ENCODE measurements at places on chromosomes 1 and 21.

GRCh38 chr1:217542837-217543236, 88.1 kb downstream of the GPATCH2 start:
- DNase-seq, result no peak

DNA sequence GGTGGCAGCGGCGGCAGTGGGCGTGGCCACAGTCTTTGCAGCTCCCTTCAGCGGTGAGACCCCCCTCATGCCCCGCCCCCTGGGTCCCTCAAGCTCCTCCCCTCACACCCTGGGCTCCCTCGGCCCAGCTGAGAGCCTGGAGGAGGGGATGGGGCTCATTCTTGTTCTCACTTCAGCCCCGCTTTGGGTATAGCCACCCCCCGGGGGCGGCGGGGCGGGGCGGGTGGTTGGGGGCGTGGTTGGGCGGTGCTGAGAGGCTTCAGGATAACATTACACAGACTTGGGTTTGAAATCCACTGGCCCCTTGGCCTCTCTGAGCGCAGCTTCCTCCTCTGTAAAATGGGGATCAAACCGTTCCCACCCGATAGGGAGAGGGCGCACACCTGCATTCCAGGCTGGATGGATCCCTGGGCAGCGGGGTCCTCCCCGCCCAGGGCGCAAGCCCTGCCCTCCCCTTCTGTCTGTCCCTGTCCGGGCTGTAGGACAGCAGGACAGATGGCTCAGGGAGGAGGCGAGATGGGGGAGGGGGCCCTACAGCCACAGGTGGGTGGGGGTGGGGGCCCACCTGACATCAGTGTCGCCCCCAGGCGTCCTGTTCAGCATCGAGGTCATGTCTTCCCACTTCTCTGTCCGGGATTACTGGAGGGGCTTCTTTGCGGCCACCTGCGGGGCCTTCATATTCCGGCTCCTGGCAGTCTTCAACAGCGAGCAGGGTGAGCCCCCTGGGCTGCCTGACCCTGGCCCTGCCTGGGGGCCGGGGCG, 5.1 kb downstream of the CLCNKA start:
- DNase-seq, result no peak

DNA sequence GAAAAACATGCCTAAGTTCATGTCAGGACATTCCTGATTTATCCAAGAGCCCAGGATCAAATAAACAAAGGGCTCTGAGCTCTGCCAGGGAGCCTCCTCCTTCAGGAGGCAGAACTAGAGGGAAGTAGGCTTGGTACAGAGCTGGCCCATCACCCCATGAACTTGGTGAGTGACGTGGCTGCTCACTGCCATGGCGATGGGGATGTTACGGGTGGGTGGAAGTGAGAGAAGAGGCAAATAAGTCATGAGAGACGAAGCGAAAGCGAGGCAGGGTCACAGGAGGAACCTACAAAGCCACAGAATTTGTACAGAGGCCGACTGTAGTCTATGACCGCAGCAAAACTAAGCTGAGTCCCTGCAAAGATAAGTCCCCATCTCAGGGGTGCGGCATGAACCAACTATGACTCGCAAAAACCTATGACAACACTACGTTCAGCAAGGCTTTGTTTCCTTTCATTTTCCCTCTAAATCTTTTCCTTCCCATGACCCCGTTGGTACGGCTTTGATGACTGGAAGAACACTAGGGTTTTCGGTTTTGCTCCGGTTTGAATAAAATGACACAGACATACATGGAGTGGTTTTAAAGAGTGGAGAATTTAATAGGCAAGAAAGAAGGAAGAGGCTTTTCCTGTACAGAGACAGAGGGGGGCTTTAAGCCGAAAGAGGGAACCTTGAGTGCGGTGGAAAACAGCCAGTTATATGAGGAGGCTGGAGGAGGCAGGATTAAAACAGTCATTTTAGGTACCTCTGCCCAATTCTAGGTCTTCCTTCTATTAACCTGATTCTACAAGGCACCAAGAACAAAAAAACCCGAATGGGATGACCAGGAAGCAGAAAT, 74.1 kb downstream of the CD46 start:
- no peak for DNase-seq

- no peak for DNase-seq
Observed at GRCh38 chr1:53449021-53449420, 10.2 kb upstream of the DMRTB1 start.

- no peak for DNase-seq
Observed at GRCh38 chr1:75543705-75544104, 67.2 kb downstream of the SLC44A5 start.

- no peak for DNase-seq
Observed at GRCh38 chr1:20640183-20640597, 6.9 kb downstream of the PINK1 start.

DNA sequence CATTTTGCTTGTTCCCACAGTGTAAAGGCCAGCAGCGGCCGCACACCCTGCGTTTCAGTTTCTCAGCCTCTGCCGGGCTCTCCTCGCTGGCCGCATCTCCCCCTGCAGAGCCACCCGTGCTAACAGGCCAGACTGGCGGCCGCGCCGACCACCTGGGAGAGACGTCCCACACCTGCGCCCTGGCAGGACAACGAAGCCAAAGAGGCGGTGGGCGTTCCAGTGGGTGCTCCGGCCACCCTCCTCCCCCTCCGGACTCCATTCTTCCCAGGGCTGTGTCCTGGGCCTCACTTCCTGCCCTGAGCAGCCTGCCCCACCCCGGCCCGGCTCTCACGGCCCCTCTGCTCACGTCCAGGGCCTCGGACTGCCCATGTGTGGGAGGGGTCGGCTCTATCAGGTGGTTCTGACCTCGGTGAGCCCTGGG, 31.9 kb upstream of the SLC19A1 start:
- DNase-seq, result no peak

GRCh38 chr1:3451994-3452865, 2.2 kb upstream of the ARHGEF16 start:
- DNase-seq, result no peak

DNA sequence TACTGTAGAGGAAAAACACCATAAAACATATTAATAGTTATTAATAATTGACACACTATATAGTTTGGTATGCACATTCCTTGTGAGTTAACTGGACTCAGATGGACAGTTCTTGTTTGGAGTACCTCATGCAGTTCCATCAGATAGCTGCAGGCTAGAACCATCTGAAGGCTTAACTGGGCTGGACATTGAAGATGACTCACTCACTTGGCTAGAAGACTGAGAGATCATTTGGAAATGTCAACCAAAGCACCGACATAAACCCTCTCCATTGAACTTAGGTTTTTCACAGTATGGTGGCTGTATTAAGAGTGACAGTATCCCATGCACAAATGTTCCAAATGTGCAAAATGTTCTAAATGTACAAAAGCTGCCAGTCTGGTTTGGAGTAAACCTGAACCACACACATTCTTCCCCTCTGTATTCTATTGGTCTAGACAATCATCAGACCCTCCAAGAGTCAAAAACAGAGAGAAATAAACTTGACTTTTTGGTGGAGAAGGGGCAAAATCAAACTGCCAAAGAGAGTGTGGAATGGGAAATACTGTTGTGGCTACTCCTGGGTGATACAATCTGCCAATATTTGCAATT, 708.4 kb downstream of the KCNT2 start:
- no peak for DNase-seq

DNA sequence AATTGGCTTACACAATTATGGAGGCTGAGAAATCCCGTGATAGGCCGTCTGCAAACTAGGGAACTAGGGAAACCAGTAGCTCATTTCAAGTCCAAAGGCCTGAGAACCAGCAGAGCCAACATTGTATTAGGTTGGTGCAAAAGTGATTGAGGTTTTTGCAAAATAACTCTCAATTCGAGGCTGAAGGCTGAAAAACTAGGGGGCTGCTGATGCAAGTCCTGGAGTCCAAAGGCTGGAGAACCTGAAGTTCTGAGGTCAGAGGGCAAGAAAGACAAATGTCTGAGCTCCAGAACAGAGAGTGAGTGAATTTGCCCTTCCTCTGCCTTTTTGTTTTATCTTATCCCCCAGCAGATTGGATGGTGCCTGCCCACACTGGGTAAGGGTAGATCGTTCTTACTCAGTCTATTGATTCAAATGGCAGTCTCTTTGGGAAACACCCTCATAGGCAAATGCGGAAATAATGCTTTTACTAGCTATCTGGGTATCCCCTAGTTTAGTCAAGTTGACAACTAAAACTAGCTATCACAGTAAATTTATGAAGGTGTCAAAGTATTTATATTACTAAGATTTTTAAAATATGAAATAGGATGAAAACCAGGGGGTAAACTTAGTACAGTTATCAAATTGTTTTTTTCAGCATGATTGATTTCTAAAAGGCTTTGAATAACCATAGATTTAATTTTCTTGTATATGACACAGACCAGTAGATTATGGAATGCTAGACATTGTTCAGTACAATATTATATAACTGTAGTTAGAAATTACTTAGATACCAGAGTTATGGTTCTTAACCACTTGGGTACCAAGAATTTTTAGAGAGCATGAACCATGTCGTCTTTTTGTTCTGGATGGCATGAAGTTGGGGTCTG, 15.4 kb downstream of the RABGAP1L start:
- DNase-seq, result no peak

- DNase-seq, result no peak
Observed at GRCh38 chr1:4931486-4931885, 277.1 kb downstream of the AJAP1 start.

DNA sequence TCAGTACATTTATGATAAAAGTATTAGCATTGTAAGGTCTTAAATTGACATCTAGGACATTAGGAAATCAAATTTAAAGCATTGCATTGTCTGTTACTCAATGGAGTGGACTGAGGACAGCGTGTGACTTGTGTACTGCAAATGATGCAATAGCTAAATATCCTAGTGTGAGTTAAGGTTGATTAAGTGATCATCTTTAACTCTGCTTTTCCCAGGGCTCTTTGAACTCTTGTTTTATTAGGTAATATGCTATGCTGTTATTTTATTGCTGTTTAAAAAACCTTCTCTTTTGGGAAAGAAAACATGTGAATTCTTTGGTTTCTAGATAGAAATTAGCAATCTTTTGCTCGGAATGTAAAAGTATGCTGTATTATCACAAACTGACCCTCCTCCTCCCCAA, 38.6 kb downstream of the NFIA start:
- no peak for DNase-seq

DNA sequence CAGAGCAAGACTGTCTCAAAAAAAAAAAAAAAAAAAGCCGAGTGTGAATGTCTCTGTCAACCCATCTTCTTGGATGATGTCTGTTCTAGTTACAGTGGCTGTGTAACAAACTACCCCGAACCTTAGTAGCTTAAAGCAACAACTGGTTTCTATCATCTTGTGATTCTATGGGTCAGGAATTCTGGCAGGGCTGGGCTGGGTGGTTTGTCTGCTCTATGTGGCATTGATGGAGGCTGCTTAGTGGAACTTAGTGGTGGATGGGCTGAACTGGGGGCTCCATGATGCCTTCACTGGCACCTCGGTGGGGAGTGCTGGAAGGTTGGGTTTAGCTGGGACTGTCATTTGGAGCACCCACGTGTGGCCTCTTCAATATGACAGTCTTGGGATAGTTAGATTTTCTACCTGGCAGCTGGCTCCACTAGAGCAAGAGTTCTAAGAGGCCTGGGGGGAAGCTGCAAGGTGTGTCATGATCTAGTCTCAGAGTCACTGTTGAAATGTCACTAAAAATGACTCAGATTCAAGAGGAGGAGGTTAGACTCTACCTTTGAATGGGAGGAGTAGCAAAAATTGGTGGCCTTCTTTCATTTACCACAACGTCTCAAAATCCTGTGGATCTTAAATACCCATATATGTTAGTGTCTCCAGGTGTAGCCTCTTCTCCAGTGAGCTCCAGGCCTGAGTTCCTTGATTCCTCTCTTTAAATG, 18.6 kb downstream of the ACOT11 start:
- DNase-seq, result no peak

- no peak for DNase-seq
Observed at GRCh38 chr1:57061369-57061768, 95.6 kb upstream of the C8B start.

- no peak for DNase-seq
Observed at GRCh38 chr1:96559181-96559580, 162.4 kb upstream of the PTBP2 start.

GRCh38 chr1:203379825-203380224, 28.9 kb upstream of the FMOD start:
- DNase-seq, result no peak

GRCh38 chr1:27357281-27358037, 9.3 kb downstream of the MAP3K6 start:
- DNase-seq, result peak; percentile 13

All from substantia nigra (tissue), 51 donors.